ENCODE measurements at places on chromosomes 5 and 9.

- DNase-seq: no peak
These were observed 88.8 kb upstream of the EQTN start for GRCh38 chr9:27385606-27386322.

DNA sequence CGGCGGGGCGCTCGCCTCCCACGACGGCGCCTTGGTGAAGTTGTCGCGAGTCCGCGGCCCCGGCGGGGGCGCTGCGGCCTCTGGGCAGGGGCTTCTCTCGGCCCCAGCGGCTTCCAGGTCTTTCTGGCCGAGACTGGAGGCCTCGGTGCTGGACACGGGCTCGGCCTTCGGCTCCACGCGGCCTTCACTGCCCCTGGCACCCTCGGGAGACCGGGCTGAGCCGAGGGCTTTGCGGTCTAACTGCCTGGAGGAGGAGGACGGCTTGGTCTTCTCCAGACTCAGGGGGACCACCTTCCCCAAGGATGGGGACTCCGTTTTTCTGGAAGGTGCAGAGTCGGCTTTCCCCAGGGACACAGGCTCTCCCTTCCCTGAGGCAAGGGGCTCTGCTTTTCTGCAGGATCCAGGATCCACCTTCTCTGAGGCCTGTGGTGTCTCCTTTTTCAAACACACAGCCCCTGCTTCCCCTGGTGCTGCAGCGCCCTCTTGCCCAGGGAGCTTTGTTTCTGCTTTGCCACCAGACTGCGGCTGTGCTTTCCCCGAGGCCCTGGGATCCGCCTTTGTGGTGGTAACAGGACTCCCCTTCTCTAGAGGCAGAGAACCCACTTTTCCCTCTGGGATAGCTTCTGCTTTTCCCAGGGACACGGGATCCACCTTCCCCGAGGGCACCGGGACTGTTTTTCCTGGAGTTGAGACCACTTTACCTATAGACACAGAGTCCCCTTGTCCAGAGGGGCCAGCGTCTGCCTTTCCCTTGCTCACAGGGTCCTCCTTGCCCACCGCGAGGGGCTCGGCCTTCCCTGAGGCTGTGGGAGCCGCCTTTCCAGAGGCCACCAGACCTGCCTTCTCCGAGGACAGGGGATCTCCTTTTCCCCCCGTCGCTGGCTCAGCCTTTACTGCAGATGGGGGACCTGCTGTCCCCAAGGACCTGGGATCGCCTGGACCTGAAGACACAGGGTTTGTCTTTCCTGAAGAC, 12.3 kb downstream of the GPRIN1 start:
- no peak for DNase-seq

- DNase-seq: no peak
These were observed 2.5 kb upstream of the NRARP start for GRCh38 chr9:137304383-137305059.

GRCh38 chr9:137009938-137010732, 13.8 kb upstream of the CLIC3 start:
- no peak for DNase-seq

- no peak for DNase-seq
These were observed 117.2 kb downstream of the INVS start for GRCh38 chr9:100216178-100216787.

DNA sequence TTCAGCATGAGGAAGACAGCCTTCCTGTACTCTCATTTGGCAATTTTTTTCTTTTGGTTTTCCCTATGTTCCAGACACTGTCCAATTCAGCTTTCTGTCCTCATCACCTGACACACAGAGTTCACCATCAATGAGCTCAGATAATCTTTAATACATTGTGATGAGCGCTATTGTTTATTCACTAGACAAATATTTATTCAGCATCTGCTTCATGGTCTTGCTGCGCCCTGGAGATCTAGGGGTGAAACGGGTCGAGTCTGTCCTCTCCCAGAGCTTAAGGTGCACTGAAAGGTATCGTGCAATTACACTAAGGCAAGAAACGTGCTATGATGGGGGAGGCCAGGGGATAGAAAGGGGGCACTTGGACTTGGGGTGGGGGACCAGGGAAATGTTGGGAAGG, 281.6 kb downstream of the ZSWIM6 start:
- no peak for DNase-seq

DNA sequence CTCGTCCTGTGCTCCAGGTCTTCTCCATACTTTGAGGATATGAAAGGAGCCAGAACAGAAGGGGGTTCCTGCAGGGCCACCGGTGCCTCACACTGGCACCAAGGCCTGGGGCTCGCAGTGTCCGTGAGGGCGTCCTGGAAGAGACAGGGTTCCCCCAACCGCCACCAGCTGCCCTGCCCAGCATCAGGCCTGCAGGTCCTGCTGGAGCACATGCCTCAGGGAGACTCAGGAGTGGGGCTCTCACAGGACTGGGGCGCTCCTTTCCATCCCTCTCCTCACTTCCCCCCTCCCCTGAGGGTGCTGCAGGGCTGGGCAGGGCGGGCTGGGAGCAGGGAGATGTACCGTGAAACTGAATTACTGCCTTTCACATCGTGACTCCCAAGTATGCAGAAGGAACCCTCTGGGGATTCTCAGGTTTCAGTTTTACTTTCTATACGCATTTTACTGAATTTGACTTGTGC, 31.7 kb downstream of the CEP72 start:
- peak; percentile 79 for DNase-seq

DNA sequence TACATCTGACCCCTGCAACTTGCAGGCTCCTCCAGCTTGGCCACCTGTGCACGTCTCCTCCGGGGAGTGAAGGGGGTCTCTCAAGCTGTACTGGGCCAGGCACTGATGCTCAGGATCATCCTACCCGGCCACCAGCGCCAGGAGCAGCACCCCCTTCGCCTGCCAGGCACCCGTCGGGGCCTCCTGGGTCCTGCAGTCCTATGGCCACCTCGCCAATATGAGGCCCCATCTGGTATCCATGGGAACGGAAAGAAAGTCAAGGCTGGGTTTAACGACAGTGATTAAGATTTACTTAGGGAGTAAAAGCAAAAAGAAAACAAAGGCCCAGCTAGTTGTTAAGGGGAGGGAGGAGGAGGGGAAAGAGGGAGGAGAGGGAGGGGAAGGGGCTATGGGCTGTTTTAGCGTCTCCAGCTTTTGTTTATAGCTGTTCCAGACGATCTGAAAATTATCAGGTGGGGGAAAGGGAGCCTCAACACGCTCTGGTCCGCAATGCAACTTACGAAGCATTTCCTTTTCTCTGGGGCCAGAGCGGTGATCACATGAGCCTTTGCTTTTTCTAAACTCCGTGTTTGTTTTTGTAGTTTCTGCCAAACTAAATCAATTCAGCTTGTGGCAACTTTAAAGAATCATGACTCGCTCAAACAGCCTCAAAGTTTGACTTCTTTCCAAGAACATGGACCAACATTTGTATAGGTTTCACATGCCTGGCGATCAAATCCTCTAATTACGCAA, 132.4 kb downstream of the ROR2 start:
- no peak for DNase-seq

DNA sequence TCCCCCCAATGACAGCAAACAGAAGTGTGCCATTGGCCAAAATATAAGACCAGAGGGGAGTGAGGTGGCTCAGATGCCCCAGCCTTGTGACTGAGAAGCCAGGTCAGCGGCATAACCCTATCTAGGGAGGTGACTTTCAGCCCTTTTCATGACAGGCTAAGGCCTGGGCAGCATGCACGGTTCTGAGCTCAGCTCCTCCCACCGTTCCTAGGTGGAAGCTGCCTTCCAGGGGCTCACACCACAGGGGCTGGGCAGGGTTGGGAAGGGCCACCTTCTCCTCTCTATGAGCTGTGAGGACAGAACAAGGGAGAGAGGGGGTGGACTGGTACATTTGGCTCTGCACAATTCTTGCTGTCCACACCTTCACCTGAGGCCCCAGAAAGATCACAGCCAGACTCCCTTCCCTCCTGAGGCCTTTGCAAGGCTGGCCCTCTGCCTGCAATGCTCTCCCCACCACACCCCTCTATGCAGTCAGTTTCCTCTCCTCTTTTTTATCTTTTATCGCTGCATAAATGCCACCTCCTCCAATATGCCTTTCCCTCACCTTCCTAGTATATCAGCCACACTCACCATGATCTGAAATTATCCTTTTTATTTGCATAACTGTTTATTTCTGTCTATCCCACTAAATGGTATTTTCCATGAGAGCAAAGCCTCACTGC, 5.1 kb upstream of the EGR1 start:
- DNase-seq: no peak

- no peak for DNase-seq
These were observed 51.3 kb downstream of the LHFPL2 start for GRCh38 chr5:78597068-78597973.

- DNase-seq: no peak
These were observed 41.9 kb downstream of the SETX start for GRCh38 chr9:132312873-132313272.

- DNase-seq: no peak
These were observed 36.4 kb downstream of the PHF2 start for GRCh38 chr9:93612796-93613154.

- DNase-seq: no peak
These were observed 171.6 kb downstream of the TARS1 start for GRCh38 chr5:33612386-33612785.

DNA sequence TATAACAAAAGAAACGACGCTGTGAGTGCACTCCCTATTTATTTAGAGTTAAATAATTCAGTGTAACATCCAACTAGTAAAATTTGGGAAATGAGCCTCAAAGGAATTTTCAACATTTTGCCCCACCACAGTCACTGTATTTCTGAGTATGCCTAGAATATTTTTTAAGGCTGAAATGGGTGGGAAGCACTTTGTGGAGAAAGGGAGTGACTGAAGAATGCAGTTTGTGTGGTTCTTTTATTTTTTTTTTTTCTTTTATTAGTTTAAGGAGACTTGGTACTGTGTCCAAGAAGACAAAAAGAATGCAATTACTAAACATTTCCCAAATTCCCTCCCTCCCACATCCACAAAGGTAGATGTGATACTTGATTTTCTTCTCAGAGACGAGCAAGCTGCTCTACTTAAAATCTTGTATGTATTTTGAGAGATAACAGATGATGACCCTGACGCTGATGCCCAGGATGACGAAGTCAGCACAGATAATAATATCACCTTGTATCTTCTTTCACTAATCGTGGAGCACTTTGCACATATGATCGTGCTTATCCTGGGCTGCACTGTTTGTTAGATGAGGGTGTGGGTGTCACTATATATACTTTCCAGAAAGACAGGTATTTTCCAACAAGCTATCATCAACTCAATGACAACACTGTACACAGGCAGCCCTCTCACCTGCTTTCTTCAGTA, 586.3 kb downstream of the RAB3C start:
- no peak for DNase-seq

DNA sequence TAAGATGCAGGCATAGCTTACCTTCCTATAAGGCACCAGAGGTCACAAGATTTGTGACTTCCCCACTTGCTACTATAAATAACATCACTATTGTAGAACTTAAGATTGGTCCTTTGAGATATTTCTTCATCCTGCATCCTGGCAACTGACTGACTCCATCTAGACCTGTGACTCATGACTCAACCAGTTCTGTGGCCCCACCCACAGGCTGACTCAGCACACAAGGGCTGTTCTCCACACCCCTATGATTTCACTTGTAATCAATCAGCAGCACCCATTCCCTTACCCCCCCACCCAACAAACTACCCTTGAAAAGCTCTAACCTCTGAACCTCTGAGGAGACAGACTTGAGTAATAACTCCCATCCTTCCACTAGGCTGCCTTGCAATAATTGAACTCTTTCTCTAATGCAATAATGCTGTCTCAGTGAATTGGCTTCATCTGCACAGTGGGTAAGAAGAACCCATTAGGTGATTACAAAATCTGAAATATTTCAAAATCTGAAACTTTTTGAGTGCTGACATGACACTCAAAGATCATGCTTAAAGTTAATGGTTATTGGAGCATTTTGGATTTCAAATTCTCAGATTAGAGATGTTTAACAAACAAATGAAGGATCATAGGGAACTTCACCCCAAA, 296.7 kb downstream of the ARL15 start:
- DNase-seq: no peak

- no peak for DNase-seq
These were observed 96.9 kb downstream of the PARP8 start for GRCh38 chr5:50763351-50763750.

DNA sequence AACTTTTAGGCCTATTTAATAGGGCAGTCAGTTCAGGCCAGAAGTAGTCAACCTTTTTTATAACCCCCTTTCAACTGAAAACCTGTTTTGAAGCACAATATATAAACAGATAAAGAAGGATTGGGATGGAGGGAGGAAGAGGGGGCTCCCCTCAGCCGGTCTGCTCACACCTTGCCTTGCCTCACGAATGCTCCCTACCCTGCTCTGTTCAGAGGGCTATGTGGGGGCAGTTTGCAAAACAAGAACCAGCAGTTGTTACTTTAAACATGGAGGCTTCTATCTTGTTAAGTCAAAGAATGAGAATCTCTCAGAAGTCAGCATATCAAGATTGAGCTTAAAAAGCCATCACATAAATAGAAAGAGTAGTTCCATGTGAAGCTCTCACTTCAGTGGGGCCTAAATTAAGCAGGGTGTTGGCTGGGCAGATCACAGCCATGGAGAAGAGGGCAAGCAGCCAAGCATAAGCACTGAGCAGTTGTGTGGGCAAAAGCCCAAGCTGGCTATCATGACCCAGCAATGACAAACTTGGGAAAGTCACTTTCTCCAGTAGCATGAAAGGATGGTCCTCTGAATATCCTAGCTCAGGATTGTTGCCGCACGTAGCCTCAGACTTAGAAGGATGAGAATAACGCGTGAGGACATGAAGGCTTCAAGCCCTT, 70.6 kb downstream of the ALDH1A1 start:
- DNase-seq: no peak

GRCh38 chr5:89847743-89848142, 561.8 kb downstream of the CETN3 start:
- no peak for DNase-seq

- no peak for DNase-seq
These were observed 279.7 kb downstream of the NPR3 start for GRCh38 chr5:32990593-32991420.

DNA sequence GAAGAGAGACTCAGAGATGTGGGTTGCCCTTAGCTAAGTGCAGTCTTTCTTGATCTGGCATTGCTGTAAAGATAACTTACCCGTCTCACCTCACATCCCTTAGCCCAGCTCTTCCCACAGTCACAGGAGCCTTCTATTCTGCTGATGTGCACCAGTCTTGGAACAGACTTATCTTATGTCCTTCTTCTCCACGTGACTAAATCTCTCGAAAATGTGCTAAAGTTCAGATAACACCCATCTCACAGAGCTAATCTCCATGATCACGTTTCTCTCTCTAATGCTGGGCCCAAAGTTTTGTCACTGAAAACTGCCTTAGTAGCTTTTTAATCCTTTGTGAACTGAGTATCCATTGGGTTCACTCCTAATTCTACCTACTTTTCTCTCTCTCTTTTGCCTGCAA, 16.7 kb downstream of the SLC36A1 start:
- no peak for DNase-seq

DNA sequence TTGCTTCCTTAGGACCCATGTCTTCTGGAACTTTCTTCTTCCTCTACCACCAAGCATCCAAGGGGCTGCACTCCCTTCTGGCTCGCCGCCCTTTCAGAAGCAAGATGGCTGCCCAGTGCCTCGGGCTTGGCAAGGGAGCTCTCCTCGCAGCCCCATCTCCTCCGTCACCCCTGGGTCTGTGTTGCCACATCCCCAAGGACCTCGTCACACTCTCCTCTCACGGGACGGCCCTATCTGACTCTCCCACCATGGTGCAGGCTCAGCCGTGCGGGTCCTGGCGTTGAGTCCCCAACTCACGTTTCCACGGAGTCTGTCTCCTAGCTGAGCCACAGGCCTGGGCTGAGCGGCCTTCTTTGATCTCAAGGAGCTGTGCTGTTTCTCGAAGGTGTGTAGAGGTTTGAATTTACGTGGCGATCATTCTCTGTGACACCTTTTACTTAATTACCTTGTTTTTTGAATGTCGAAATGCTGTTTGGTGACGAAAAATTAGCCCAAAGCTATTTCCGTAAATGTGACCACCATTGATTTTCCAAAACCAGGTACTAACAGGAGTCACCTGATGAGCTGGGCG, 15.0 kb upstream of the SCGB3A1 start:
- DNase-seq: no peak

GRCh38 chr9:95023217-95024003, 294.1 kb downstream of the FANCC start:
- DNase-seq: no peak

Measured in NCI-H187 treated with DMSO at 0.1 percent for 48 hours (cell line).